ENCODE measurements at places on chromosomes 4 and X.

- DNase-seq = no peak
These were observed 27.7 kb downstream of the DMP1 start for GRCh38 chr4:87677731-87678130.

GRCh38 chr4:118742050-118742449 lies 56.9 kb downstream of the METTL14 start:
- DNase-seq = no peak

- no peak for DNase-seq
These were observed 7.6 kb downstream of the NKX6-1 start for GRCh38 chr4:84491481-84491880.

DNA sequence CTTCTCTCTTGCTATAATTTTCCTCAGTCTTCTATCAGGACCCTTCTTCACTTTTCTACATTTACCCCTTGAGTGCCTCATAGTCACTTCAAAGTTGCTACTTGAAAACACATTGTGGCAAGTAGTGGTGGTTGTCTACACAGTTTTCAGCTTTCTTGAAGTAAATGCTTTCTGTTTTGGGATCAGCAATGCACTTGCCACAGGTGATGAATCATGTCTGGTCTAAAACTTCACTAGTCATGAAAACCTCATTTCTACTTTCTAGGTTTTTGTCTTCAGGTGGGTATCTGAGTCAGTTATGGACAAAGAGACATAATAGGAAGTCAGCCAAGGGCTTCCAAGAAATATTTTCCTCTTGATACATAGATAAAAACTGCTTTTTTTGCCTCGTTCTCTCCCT lies 359.2 kb downstream of the CCSER1 start:
- DNase-seq = no peak

DNA sequence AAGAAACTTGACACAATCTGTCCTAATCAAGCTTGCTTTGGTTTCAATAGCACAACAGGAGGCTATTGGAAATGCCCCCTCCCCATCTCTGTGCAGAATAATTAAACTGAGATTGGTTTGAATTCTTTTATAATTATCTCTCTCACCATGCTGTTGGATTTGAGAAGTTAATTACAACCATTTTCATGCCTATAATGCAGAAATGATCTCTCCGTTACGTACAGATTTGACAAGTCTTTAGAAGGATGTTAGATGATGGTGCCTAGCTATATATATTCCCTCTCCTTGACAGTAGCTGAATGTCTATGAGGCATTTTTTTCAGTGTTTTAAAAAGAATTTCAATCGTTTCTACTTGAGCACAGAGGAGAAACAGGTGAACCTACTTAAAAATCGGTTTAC lies 488.4 kb upstream of the TECRL start:
- DNase-seq = no peak

DNA sequence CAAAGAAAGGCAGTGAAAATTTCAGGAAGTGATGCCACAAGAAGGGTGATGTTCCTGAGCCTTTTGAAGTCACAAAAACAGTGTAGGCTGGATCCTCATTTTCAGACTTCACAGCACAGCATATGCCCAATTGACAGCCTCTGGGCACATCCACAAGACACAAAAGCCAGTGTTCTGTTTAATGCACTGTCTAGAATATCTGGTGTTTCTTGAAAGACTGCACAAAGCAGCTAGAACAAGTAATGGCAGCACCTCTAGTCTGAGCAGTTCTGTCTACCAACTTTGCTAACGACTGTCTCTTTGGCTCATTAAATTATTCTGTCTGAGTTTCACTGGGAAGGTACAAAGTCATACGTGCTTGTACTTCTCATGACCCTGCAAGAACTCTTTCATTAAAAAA lies 417.1 kb upstream of the GALNT7 start:
- no peak for DNase-seq

- no peak for DNase-seq
These were observed 13.7 kb downstream of the CCKAR start for GRCh38 chr4:26476545-26476944.

GRCh38 chr4:123867910-123868587 lies 471.5 kb downstream of the SPRY1 start:
- DNase-seq = no peak

DNA sequence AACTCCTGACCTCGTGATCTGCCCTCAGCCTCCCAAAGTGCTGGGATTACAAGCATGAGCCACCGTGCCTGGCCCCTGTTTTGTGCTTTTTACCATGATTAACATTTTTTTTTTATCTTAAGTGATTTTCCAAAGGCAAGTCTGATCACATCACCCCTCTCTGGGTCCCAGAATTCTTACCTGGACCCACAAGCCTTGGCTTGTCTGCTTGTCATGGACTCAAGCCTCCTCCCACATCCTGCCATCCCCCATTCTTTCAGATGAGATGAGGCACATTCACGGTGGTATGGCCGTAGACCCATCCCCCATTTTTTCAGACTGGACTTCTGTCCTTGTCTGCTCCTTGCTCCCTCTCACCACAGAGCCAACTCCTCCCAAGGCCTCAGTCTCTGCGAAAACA lies 55.3 kb downstream of the APLN start:
- no peak for DNase-seq

DNA sequence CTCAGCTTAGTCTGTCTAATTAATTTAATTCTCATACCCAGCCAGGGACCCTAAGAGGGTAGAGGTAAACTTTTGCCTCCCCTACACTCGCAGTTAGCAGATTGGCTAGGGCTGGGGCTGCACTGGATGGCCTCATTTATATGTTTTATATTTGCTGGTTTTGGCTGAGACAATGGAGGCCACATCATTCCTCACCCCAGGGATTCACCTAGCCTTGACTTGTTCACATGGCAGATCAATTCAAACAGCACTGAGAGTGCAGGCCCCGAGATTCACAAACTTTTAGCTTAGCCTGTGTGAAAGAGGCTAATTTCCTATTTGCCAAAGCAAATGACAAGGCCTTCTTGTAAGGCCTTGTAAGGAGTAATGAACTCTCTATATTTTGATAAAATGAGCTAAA lies 844.4 kb downstream of the ARAP2 start:
- no peak for DNase-seq

DNA sequence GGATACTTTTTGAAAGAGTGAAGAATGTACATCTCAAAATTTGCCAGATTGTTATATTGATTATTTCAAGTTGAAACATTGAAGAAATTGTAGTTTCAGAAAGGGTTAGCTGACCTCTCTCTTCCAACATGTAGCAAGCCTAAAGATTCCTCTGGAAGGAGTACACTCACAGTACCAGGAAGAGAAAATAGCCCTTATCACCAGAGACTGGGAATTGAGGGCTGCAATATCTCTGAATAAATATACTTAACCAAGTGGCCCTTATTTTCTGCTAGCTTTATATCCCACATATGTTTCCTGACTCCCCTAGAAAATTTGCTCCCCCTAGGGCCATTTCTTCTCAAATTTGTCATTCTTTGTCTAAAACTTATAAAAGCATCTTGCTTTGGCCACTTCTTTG lies 332.2 kb downstream of the GASK1B start:
- no peak for DNase-seq

DNA sequence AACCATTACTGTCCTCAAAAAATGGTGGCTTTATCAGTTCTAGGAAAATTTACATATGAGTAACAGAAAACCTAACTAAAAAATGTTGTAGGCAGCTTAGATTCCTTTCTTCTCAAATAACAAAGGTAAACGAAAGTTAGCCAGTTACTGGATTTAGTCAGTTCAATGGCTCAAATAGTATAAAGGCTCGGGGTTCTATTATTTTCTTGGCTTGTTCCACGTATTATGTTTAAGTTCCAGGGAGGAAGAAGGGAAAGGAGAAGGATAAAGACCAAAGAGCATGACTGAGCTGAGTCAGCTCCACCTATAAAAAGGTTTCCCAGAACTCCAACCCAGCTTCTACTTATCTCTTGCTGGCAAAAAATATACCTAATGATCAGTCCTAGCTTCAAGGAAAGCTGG lies 41.0 kb upstream of the MAB21L2 start:
- no peak for DNase-seq

DNA sequence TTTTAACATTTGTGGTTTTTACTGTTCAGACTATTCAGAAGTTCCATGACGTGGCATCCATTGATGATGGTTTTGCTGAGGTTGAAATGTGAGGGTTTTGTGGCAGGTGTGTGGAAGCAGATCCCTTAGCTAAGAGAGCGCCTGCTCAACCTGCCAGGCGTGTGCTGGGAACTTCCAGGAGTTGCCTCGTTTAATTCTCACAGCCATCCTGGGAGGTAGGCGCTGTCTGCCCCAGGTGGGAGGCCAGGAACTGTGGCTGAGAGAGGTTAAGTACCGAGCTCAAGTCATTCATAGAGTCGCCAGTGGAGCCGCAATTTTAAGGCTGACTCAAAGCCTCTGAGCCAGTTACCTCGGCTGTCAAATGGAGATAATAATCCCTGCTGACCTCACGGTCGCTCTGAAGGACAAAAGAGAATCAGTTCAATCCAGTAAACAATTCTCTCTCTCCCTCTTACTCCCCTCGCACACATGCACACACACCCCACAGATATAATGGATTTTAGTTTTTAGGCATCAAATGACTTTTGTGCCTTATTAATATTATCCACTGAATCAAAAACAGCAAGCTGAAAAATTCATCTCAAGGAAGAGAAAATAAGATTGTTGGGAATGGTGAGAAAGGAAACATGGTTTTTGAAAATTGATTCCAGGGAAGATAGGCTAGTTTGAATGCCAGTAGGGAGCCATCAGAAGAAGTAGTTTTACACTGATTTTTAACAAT lies 171.3 kb downstream of the PTTG2 start:
- peak; percentile 70 for DNase-seq

DNA sequence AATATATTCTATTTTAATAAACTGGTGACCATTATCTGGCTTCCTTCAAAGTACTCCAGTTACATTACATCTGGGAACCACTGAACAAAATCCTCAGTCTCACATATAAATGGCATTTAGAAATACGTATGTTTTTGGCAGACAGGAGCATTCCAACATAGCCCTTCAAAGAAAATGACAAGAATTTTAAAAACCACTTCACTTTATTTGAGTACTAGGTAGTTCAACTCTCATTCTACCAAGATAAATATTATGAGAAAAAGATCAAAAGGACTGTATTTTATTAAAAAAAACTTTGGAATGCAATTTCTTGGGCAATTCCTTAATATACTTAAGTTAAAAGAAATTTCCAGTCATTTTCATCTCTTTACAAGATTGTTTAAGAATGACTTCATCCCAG lies 17.6 kb downstream of the TNIP3 start:
- no peak for DNase-seq

- DNase-seq = no peak
These were observed 9.0 kb downstream of the TSC22D3 start for GRCh38 chrX:107766470-107767150.

GRCh38 chr4:1797861-1798579 lies 4.9 kb downstream of the FGFR3 start:
- no peak for DNase-seq

GRCh38 chr4:157225096-157225495 lies 4.6 kb downstream of the GRIA2 start:
- no peak for DNase-seq

DNA sequence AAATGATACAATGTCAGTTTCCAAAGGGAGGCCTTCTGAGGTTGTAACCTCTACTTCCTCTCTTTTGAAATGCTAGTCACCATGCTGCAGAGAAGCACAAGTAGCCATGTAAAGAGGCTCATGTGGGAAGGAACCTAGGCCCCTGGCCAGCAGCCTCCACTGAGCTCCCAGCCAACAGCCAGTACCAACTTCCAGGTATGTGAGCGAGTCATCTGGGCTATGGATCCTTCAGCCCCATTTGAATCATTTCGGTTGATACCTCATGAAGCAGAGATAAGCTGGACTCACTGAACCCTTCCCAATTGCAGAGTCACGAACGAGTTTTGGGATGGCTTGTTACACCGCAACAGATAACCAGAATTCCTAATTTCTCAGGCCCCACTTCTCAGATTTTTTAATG lies 187.0 kb upstream of the LDB2 start:
- DNase-seq = no peak

GRCh38 chrX:13398839-13399238 lies 79.0 kb upstream of the ATXN3L start:
- no peak for DNase-seq

DNA sequence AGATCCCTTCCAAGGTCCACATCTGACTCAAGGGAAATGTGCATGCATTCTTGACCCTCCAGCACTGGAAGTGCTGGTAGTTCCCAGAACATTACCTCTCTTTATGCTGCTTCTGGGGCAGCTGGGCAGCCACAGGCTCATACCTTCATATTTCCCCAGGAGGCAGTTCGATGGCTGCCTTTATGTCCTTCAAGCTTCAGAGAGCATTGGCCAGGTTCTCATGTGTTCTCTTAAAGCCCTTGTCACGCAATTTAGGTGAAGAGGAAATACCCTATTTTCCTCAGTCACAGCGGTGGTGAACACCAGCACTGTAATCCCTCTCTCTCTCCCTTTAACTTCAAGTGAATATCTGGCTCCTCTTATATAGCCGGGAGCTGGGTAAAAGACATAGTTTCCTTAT lies 134.3 kb downstream of the MID1IP1 start:
- DNase-seq = no peak

DNA sequence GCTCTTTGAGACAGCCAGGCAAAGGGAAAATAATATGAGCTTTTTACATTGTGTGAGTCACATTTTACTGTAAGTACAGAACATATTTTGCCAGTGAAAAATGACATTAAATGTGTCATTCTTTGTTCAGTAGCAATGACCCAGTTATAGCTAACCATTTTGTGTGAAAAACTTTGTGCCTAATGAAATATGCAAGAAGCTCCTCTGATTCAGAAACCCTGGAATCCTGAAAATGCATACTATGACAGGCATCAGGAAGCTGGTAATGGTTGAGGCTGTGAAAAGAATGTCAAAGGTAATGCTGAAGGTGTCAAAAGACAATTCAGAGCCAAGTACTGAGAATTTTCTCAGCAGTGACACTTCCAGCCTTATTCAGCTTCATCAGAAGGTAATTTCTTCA lies 549.5 kb upstream of the SMIM31 start:
- DNase-seq = no peak

DNA sequence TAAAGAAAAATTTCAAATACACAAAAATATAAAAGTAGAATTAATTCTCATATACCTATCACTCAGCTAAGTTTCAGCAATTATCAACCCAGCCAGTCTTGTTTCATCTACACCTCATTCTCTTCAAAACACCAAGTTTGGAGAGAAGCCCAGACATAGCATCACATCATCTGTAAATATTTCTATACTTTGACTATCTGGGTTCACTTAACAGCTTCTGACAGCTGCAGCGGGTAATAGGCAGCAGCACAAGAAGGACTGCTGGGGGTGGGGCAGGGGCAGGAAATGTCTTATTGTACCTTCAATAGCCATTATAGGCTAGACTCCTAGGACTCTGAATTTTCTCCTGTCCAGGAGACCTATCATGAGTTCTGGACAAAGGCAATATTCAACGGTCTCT lies 54.1 kb downstream of the PHF8 start:
- DNase-seq = no peak

- DNase-seq = no peak
These were observed 173.0 kb downstream of the COX18 start for GRCh38 chr4:72896515-72896914.

All from WERI-Rb-1 (cell line).